Renal cortical epithelial cell (primary cell): ENCODE measurements at places on chromosomes 13 and 19. TPM values are rescaled to one million over a fixed set of nuclear protein-coding genes. Genes with fewer than 3 reads are reported as not detected.

The LILRA1 gene
- total RNA-seq: not detected in 2 replicates

The TMEM161A gene
- total RNA-seq: 14.1 and 25.3 TPM in 2 replicates

The OR10H5 gene
- not detected in 2 replicates for total RNA-seq

The FBXL12 gene
- total RNA-seq: 9.7 and 16.7 TPM in 2 replicates

- DNase-seq: no peak
These were observed 14.6 kb upstream of the TMEM255B start for GRCh38 chr13:113744197-113745000.

GRCh38 chr13:111262715-111263114 is 57.7 kb upstream of the TEX29 start:
- no peak for DNase-seq
